ENCODE measurements at places on chromosomes 16 and 17.

DNA sequence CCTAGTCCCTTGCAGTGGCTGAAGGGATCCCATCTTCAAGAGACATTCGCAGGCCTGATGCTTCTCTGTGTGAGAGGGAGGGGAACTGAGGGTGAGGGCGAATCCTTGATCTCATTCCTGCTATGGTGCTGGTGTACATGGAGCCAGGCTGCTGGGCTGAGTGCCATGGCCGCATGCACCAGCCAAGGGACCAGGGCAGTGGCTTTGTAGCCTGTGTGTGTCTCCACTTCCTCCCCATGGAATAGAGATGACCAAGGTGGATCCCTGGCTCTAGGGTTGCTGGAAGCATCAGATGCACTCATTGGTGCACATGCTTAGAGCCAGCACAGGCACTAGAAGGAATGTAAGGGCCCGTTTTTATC, 195.0 kb downstream of the FOXL1 start:
- no peak for DNase-seq

DNA sequence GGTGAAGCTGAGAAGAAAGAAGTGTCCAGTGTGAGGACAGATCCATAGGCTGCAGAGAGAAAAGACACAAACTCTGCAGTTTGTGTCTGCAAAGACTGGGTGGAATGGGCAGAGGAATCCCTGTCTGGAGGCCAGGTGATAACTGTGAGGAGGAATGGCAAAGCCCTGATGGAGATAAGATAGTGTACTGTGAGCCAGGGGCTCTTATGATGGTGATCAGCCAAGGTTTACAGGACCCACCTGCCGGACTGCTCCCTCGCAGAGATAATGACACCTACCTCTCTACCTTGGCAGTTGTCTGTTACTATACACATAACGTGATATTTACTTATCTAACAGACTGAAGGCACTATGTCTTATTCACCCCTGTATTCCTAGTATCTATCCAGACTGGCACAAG, 92.6 kb upstream of the ASIC2 start:
- no peak for DNase-seq

GRCh38 chr17:28228109-28228840, 90.7 kb upstream of the TMEM97 start:
- DNase-seq, result no peak

DNA sequence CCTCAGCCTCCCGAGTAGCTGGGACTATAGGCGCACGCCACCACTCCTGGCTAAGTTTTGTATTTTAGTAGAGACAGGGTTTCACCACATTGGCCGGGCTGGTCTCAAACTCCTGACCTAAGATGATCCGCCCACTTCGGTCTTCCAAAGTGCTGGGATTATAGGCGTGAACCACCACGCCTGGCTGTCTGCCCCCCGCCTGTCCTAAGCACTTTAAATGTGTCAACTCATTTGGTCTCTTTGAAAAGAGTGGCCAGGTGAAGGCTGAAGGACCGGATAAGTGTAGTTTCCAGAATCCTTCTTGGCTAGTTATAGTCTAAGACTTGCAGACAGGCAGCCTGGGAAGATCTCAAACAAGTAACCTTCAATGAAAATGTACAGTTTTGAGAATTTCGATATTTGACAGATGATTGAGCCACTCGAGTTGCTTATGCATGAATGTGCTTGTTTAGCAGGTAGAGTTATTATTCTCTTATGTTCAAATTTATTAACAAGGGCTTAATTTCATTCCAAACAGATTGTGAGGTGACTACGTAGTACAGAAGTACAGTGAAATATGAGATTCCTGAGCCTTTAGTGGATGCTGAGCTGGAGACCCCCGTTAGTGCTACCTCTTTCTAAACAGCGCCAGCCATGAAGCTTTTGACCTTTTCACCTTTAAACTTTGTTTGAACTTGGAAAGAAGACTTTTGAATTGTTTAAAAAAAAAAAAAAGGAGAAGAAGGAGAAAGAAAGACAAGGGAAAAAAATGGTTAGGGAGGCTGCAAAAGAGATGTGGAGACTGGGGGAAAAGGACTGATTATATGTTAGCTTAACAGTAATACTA, 164.4 kb upstream of the TBX2 start:
- DNase-seq, result no peak

DNA sequence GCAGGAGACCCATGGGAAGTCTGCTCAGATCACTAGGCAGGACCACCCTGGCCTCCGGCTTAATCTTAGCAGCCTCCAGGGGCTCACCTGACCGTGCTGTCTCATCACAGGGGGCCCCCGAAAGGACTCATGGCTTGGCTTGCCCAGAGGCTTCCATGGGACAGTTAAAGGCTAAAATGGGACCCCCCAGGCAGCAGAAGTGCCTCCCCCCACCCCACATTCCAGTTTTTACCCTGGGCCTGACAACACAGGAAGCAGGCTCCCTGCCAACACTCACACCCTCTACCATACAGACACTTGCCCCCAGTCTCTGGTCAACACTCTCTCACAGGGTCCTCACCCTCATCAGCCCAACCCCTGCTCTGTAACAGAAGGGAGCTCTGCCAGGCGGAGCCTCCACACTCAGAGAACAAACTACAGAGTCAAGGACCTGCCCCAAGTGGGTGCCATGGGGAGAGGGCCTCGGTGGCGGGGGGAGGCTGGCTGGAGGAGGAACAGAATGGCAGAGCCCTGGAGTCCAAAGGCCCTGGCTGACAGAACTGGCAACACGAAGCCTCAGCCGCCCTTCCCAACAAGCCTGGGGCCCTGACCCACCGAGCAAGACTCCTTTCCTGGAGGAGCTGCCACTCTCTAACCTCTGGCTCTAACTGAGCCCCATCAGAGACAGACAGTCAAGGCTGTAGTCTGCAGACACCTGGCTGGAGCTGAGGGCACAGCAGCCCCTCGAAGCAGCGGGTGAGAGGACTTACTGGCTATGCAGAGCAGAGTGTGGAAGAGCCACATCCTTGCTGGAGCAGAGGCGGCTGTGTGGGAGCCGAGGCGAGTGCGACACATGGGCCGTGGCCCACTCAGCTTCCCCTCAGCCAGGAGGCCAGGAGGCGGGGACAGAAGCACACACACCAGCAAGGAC, at the start of gene ITGAE:
Gene ITGAE, minus strand, starts transcription at position 827 of the 910 bp plus-strand sequence. Its CDS starts 44 bp downstream, at position 783.
- no peak for DNase-seq
